Fibroblast of pulmonary artery (primary cell): ENCODE measurements at places on chromosomes 3 and 15.
A peak's percentile ranks its signal among the peaks of the same experiment; 100 is the strongest.

GRCh38 chr15:78195735-78196201 lies 38.6 kb downstream of the ACSBG1 start:
- peak; percentile 24 for DNase-seq

DNA sequence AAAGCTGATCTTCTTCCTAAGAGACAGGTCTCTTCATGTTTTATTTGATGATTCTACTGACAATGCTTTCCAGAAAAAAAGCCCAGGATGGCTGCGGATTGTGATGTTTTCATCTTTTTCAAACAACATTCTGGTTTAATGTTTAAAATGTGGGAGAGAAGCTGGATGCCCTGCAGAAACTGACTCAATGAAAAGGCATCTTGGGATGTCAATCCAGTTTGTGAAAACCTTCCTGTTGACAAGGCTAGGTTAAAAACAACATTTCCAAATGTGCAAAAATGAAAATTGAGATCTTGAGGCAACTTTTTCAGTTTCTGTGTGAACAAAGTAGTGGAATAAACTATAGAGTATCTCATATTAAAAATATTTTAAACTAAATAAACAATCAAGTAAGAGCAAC lies 156.0 kb upstream of the MRPL3 start:
- DNase-seq: no peak

DNA sequence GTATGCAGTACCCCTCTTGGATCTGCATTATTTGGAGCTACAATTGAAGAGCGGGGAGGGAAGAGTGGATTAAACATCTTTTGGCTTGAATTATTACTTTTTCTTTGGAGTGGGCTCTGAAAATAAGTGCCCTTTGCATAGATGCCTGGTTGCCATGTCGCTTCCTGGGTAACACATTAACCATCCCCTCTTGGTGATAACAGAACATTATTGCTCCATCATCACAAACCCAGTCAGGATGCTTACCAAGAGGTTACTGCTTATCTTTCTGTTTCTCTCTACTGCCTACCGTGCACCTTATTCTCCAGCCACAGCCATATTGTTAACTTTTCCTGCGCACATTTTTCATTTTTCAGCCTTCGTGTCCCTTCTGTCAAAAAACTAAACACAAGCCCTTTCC lies 42.7 kb upstream of the CLRN1 start:
- no peak for DNase-seq

DNA sequence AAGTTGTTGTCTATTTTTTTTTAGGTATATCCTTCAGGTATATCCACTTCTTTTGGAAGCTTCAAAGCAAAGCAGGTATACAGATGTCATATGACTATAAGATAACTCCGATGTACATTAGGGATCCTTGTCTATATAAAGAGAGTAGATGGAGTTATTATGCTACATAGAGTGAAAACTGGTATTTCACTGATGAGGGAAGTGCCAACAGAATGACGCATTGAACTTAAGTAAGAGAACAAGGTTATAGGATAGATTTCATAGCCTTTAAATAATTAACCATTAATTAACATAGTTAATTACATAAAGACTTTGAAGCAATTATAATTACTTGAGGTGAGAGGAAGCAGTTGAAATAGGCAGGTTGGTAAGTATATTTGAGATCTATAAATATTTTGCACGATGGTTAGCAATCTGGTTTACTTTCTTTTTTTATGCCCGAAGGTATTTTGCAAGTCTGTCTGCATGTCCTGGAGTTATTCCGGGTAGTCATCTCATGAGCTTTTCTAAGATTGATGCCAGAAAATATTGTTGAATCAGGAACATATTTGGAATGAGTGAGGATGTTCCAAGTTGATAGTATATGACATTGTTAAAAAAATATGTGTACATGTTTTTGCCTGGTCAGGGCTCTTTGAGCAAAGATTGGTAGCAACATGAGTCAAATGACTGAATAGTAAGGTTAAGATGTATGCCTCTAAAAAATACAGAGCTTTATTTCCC lies 299.5 kb upstream of the KCNMB2 start:
- peak; percentile 71 for DNase-seq

- DNase-seq: peak; percentile 7
These were observed 220.1 kb downstream of the TUSC7 start for GRCh38 chr3:116929505-116930222.

- no peak for DNase-seq
These were observed 15.1 kb downstream of the HRG start for GRCh38 chr3:186680869-186681268.

DNA sequence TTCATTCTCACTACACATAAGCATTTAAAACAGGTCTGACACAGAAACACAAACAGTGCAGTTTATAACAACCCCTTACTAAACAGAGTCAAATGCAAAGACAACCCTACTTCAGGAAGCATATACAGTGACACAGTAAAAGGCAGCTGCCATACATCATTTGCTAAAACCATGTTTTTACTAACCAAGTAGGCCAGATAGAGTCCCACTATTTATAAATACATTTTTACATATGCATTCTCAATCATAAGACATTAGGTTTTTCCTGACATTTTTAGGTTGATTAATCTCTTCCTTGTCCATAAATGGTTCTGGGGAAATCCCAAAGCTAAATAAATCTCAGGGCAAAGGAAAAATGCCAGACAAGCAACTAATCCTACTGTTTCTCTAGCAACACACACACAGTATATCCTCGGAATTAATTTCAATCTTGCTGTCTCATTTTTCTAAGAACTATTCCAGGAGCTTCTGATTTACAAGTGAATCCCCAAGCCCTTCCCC lies 39.0 kb downstream of the CHAC1 start:
- peak; percentile 16 for DNase-seq

DNA sequence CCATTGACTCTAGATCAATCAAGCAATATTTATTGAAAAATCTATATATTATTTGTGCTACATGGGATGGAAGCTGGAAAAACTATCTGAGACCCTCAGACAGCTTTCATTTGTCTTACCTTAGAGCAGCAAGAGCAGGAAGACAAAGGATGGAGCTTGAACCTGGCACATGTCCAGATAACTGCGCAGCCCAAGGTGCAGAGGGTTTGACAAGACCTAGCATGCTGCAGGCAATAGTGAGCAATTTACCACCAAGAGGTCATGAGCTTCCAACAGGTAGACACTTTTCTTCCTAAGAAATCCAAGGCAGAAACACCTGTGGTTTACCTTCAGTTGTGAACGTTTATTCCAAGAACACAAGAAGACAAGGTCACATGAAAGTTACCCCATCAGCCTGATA lies 214.7 kb upstream of the NECTIN3 start:
- DNase-seq: no peak

- DNase-seq: no peak
These were observed 15.0 kb upstream of the DAG1 start for GRCh38 chr3:49454898-49455681.

- no peak for DNase-seq
These were observed 66.3 kb downstream of the ST8SIA2 start for GRCh38 chr15:92460023-92460422.

DNA sequence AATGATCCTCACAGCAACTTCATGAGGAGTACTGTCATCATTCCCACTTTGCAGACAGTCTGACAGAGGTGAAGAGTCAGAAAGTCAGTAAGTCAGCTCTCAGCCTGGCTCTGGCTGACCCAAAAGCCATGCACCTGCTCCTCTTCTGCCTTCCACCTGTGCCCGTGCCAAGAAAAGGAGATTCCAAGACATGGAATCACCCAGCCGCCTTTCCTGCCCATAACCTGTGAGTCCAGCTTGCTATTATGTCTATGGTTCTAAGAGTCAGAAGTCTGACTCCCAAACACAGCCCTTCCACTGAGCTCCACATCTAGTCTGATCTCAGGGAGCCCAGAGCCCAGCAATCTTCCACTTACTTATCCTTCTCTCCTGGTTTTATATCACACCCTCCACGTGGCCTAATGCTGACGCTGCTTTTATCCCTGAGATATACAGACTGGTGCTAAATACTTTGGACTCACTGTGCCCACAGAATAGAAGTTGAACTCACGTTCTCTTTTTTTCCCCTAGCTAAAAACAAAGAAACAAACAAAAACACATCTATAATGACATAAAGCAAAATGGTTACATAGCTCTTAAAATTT lies 66.0 kb downstream of the PLD1 start:
- no peak for DNase-seq

DNA sequence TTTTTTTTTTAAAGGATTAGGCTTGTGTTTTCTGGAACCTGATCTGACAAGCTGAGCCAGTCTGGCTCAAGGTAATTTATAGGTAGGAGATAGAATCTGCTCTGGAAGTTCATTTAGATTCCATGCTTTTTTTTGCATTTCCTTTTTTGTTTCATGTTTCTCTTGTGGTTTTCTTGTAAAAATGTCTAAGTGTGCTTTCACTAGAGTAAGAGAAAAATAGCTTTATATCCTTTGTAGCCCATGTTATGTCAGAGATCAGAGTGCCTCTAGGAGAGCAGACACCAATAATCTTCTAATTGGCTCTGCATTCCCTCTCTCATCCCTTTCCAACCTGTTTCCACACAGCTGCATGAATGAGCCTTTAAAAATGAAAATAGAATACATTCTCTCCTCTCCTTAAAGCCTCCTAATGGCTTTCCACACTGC lies 389.8 kb upstream of the KCNMB2 start:
- DNase-seq: no peak

DNA sequence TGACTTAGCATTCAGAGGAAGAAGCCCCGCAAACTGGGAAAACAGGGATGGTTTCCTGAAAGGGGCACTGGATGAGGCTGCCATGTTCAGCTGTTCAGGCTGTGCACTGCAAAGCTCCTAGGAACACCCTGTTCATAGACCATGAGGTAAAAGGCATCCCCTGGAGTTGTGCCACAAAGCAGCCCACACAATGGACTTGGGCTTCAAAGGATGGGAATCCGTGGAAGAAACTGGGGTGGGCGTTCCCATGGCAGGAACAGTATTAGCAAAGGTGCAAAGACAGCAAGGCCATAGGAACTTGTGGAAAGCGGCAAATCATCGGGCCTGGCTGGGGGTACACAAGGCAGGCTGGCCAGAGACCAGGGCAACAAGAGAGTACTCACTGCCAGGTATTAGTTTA lies 8.9 kb downstream of the OXTR start:
- no peak for DNase-seq

DNA sequence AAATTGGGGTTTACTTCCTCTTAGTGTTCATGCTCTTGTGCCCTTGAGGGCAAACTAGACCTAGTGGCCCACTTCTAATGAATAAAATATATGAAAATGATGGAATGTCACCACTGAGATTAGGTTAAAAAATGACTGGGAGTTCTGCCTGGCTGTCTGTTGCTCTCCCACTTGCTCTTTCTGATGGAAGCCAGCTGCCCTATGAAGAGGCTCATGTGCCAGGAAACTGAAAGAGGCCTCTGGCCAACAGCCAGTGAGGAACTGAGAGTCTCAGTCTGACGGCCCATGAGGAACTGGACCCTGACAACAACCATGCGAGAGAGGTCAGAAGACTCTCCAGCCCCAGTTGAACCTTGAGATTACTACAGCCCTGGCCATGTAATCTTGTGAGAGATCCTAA lies 107.1 kb upstream of the FHIT start:
- peak; percentile 54 for DNase-seq

DNA sequence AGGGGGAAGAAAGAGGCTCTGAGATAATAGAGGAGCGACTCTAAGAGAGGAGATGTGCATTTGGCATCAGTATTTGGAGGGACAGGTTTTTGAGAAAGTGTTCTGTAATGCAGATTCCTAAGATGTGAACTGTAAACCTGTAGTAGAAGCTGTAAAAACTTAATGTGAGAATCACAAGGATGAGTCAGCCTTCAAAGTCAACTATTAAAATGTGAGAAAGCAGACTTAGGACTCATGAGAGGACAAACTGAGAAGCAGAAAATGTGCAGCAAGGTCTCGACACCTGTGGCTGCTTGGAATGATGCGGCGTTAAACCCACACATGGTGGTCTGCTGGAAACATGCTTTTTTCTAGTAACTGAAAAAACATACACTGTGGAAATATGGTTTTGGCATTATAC lies 36.0 kb downstream of the USP13 start:
- DNase-seq: no peak

GRCh38 chr3:82084824-82085223 lies 323.4 kb upstream of the GBE1 start:
- DNase-seq: no peak

GRCh38 chr3:58627941-58628340 lies 38.6 kb downstream of the FAM3D start:
- no peak for DNase-seq

- no peak for DNase-seq
These were observed 36.1 kb downstream of the PCSK6 start for GRCh38 chr15:101453123-101454120.

- DNase-seq: peak; percentile 18
These were observed 206.3 kb upstream of the ROBO1 start for GRCh38 chr3:79973917-79974595.

DNA sequence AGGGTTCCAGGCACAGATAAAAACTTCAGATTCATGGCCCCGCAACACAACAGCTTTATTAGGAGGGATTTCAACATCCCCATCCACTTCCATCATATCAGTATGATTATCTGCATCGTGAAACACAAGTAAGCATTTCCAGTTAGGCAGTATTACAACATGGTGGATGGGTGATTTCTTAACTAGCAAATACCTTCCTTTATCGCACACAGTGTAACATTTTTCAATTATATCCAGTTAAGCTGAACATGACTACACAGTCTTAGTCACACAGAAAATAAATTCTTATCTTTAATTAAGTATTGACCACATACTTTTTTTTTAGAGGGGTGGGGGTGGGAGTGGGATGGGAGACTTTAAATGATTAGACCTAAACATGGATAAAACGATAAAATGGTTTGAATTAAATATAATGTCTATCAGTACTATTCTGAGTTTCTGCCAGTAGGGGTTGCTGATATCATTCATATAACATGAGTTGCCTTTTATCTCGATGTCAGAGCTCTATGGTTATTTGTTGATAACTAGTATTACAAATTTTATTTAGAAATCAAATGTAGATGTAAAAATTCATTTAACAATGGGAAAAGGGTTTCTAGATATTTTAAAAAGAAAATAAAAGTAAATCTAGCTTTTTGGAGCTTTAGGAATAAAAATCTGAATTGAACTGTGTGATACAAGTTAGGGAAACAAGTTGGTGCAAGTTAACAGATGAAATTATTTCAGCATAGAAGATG lies 146.6 kb downstream of the TBL1XR1 start:
- peak; percentile 73 for DNase-seq

- DNase-seq: no peak
These were observed 4.8 kb upstream of the FSIP1 start for GRCh38 chr15:39787479-39787878.

GRCh38 chr3:19734453-19734852 lies 199.6 kb downstream of the EFHB start:
- DNase-seq: no peak

GRCh38 chr15:81174792-81175327 lies 21.8 kb upstream of the IL16 start:
- no peak for DNase-seq
